ENCODE measurements at places on chromosomes 11 and 22.

DNA sequence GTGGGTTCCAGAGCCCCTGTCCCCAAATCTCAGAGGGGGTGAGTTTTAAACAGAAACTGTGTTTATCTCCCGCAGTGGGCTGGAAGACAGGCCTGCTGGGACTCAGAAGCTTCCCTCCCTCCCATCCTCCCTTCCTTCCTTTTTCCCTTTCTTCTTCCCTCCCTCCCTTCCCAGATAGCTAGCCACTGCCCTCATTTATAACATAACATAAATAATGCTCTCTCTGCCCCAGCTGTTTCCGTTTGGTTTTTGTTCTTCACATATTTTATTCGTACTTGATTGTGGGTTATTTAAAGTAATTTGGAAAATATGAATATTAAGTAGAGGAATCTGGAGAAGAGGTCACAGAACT lies 140.9 kb downstream of the TEAD1 start:
- DNase-seq, result no peak

- DNase-seq, result no peak
Observed at GRCh38 chr11:112228706-112229105, 2.5 kb downstream of the PTS start.

- no peak for DNase-seq
Observed at GRCh38 chr22:43624144-43624998, 187.7 kb downstream of the EFCAB6 start.

GRCh38 chr11:47127213-47127612 lies 49.5 kb downstream of the ARFGAP2 start:
- no peak for DNase-seq

DNA sequence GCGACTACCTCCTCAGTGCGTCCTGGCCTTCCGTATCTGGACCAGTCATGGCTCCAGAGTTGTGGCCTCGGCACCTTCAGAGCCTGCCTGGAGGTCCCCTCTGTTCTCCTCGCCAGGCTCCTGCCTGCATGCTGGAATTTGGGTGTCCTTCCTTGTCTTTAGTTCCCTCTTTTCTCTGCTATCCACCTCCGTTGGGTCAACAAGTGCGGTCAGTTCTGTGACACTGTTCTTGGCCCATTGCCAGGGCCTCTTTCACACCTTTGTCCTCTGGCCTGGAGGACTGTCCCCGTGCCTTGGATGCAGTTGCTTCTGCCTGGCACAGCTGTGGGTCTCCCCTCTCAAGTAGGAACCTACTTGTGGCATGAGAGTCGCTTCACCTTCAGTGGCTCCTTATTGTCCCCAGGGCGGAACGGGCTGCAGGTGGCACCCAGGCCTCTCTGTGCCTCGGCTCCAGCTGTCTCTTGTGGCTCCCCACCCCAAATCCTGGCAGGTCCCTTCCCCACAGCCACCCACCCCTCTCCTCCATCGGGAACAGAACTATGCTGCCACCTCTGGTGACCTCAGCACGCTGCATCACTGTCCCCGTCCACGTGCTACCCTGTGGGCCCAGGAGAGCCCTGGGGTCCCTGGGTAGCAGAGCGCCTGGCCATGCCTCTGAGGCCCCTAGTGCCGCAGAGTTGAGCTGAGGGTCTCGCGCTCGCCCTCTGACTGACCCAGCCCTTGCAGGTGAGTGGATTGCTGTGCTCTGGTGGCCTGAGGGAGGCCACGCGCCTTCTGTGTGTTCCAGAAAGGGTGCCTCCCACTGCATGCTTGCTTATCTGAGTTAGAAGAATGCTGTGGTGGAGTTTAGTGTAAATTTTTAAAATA lies 4.7 kb downstream of the DGCR8 start:
- no peak for DNase-seq

GRCh38 chr11:35586222-35586621 lies 32.0 kb upstream of the FJX1 start:
- no peak for DNase-seq

DNA sequence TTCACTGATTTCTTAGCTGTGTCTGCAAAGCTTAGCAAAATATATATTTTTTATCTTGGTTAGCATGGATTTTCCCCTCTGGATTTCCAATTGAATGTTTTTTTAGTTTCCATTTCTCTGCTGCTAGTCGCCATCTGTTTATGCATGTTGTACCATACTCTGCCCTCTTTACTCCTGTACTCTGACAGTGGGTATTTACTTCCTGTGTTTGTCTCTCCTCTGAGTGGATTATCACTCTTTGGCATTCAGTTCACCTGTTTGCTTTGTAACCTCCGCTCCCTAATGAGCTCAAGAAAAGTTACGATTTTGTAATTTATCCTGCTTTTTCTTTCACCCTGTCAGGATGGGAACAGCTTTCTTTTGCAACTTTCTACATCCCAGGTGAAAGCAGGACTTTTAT lies 59.1 kb downstream of the PDHX start:
- no peak for DNase-seq

GRCh38 chr11:99686838-99687237 lies 666.1 kb downstream of the CNTN5 start:
- DNase-seq, result peak; percentile 10

- DNase-seq, result no peak
Observed at GRCh38 chr11:37089439-37089838, 491.4 kb upstream of the RAG2 start.

GRCh38 chr11:55658031-55658573 lies 3.9 kb upstream of the OR4C6 start:
- DNase-seq, result peak; percentile 90

DNA sequence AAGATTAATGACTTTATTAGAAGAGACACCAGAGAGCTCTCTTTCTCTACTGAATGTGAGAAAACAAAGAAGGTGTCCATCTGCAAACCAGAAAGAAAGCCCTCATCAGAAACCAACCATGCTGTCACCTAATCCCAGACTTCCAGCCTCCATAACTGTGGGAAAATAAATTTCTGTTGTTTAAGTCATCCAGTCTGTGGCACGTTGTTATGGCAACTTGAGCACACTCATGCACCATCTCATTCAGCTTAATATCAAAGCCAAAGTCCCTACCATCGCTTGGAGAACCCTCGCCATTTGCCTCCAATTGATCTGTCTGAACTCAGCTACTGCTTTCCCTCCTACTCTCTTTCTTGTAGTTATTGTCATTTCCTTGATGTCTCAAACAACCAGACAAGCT lies 766.1 kb upstream of the ARHGAP42 start:
- DNase-seq, result no peak

DNA sequence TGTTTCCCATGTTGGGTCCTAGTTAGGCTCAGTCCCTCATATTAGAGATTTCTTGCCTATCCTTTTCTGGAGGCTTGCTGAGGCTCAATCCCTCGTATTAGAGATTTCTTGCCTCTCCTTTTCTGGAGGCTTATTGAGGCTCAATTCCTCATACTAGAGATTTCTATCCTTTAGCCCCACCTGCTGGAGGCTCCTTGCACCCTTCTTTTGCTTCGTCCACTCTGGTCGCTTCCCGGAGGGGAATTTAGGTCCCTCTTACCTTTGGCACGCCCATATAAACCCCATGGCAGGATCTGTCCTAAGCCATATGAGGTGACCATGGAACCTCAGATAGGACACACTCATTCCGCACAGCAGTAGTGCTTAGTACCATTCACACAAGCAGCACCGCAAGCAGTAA lies 15.9 kb downstream of the CYP2D6 start:
- no peak for DNase-seq
